ENCODE measurements at places on chromosomes 2 and 18.

GRCh38 chr2:28316546-28317335 is 75.9 kb upstream of the FOSL2 start:
- DNase-seq: no peak

DNA sequence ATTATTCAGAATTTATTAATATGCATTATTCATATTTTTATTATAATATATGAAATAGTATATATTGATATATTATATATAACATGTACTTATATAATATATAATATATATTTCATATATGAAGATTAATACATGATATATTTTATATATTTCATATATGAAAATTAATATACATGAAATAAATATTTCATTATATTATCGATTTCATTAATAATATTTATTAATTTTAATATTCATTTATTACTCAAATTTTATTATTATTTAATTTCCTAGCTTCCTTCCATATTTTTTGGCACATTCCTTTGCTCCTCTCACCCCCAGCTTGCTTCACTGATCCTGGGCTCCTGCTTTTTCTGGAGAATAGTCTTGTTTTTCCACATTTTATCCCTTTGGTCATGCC is 29.7 kb downstream of the CD8B2 start:
- no peak for DNase-seq

DNA sequence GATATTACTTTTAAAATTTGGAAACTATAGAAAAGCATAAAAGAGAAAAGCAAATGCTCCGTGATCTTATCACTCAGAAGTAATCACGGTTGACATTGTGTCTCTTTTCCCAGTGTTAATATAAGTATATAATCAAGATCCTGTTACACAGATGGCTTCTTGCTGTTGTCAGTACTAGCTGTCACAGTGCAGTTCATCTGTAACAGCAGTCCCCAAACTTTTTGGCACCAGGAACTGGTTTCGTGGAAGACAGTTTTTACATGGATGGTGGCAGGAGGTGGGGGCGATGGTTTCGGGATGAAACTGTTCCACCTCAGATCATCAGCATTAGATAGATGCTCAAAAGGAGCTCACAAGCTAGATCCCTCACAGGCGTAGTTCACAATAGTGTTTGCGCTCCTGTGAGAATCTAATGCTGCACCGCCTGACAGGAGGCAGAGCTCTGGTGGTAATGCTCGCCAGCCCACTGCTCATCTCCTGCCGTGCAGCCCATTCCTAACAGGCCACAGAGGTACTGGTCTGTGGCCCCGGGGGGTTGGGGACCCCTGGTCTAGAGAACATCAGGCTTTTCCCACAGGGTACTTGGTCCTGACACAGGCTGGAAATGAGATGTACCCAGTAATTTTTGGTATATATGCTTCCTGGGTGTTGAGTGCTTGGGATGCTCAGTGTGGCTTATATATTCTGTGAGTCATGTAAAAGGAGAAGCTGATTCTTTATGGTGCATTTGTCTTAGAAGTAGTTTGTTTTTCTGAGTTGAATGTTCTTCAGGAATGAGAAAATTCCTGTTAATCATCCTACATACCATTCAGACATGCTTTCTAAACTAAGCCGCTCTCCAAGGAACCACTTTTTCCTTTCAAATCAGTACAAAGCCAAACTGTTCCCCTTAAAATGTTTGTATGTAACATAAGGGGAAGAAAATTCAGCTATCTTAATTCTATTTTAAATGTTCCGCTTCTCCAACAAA is 121.8 kb downstream of the NCK2 start:
- DNase-seq: no peak

DNA sequence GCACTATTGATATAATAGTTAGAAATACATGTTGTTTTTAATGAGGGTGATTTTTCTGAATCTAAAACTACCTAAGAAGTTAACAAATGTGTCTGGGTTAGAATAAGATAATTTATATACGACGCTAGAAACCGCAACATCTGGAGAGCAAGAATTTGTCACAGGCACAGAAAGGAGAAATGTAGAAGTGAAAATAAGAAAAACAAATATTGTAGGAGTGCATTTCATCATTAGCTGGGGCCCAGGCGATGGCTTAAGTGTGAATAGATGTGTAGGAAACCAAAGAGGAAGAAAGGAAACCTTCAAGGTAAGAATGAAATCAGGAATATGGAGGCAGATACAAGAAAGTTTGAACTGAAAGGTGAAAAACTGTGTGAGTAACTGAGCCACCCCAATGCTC is 90.3 kb downstream of the LRP2 start:
- DNase-seq: no peak

DNA sequence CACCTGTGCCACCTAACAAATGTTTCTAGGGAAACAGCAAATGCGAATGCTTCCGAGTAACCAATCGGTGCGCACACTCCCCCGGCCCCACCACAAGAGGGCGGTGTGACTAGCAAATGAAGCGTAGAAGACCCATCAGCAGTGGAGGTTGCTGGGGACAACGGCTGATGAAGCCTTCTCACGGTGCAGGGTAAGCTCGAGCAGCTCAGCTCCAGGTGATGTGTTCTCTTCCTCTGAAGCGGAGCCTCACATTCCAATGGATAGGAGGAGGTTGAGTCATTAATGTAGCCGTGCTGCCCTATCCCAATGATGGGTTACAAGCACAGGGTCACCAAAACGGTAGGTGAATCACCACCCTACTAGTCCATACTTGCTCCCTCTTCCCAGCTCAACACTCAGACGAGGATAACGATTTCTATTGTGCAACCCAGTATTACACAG is 127.6 kb upstream of the TWIST2 start:
- DNase-seq: peak; percentile 61

DNA sequence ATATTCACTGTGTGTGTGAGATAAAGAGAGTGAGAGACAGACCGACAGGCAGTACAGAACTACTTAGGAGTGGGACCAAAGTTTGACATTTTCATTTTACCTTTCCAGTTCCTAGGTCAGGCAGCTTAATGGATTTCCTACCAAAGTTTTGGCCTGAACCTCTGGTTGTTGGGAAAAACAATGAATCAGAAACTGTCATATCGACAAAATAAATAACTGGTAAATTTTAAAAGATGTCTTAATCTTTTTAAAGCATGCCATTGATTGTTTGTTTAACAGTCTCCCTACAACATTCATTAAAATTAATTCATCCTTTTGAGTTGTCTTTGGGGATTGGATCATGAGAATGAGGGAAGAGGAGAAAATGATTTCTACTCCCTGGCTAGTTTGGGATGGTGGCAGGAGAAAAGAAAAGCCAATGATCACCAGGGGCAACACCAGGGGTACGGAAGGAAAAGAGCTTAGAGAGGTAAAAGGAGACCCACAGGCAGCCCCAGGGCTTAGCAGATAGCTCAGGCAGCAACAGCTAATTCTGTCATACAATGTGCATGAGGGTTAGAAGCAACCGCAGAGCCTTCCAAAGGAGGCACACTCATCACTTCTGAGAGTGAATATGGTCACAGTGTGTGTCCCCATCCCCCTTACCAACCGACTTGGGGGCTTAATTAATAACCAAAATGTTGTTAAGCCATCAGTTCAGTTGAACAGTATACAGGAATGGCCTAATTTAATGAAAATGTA is 98.5 kb downstream of the CCDC141 start:
- DNase-seq: no peak
